ENCODE measurements at places on chromosomes 2 and 18.
A peak's percentile ranks its signal among the peaks of the same experiment; 100 is the strongest.

GRCh38 chr2:97708048-97708380, 5.4 kb upstream of the ZAP70 start:
- no peak for DNase-seq

DNA sequence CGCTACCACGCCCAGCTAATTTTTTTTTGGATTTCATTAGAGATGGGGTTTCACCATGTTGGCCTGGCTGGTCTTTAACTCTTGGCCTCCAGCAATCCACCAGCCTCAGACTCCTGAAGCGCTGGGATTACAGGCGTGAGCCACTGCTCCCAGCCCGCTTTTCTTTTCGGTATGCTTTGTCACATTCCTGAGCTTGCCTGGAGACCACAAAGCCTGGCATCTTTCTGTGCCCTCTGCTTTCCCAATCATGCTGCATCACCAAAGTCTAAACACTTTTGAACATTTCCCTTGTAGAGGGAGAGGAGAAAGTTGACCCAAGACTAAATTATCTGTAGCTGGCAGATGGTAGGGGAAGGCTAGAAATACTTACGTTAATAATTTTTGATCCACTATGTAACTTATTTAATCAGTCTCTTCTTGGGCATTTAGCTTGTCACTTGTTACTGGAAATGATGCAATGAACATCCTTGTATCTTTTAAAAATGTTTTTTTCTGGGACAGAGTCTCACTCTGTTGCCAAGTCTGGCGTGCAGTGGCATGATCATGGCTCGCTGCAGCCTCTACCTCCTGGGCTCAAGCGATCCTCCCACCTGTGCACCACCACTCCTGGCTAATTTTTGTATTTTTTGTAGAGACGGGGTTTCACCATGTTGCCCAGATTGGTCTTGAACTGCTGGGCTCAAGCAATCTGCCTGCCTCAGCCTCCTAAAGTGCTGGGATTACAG, 2.7 kb upstream of the NPC1 start:
- DNase-seq, result peak; percentile 54

DNA sequence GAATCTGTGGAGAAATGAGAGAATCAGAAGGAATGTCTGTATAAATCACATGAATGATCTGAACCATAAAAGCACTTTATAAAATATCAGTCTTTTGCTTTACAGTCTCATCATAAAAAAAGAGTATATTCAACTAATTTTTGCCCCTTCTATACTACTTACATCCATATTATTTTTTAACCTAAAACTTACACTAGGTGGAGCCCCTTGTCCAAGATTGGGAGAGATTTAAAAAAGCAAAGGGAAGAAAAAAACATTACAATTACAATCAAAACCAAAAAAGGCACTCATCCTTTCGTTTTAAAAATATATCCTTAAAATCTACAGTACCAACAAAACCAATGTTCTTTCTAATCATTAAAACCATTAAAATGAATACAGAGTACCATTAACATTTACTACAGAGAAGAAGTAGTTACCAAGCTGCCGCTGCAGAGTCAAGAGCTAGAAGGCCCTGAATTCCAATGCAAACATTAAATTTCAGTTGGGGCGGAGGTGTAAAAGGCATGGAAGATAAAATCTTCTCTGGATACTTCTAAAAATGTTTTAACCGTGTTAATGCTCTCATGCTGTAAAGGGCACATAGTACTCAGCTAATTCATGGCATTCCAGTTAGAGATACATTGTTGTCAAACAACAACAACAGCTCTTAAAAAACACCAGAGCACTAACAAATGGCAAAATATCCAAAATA, 56.7 kb upstream of the EPB41L3 start:
- DNase-seq, result peak; percentile 55

DNA sequence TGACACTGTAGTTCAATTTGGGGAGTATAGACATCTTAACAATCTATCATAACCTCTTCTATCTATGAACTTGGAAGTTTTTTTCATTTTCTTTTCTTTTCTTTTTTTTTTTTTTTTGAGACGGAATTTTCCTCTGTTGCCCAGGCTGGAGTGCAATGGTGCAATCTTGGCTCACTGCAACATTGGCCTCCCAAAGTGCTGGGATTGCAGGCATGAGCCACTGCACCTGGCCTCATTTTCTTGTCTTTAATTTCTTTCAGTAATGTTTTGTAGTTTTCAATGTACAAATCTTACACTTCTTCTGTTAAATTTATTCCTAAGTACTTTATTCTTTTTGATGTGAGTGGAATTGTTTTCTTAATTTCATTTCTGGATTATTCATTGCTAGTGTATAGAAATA, 14.6 kb downstream of the ASAP2 start:
- DNase-seq, result peak; percentile 47

GRCh38 chr18:73717570-73717969, 430.1 kb downstream of the FBXO15 start:
- peak; percentile 68 for DNase-seq

DNA sequence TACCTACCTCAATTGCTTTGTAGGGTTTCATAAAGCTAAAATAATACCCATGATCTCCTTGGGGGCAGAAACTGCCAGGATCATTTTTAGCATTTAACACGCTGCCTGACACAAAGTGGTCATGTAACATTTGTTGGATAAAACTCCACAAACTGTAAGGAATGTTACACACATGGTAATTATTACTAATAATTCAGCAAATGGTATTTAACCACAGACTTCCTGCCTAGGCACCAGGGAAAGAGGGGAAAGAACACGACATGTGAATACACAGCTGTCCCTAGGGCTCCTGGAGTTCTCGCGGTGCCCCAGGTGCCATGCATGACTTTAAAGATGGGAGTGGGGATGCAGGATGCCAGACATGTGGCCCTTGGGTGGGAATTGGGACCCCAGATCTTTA, 43.5 kb downstream of the ASAP2 start:
- DNase-seq, result no peak

DNA sequence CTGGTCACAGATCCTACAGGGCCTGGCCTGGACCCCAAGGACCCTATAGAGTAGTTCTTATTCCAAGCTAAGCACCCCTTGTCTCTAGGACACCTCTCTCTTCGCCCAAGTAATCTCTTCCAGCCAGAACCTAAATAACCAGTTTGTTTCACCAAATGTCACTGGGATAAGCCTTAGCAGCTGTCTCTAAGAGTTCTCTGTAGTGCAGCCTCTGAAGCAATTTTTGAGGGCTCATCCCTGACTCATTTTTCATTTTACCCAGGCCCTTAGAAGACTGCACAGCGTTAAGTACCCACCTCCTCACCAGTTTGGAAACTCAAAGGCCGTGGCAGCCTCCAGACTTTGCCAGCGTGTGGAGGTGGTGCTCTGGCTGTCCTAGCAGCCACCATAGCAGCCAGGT, 290.1 kb upstream of the SIX2 start:
- no peak for DNase-seq

- DNase-seq, result no peak
These were observed 980.1 kb upstream of the POU3F3 start for GRCh38 chr2:103873716-103874351.

DNA sequence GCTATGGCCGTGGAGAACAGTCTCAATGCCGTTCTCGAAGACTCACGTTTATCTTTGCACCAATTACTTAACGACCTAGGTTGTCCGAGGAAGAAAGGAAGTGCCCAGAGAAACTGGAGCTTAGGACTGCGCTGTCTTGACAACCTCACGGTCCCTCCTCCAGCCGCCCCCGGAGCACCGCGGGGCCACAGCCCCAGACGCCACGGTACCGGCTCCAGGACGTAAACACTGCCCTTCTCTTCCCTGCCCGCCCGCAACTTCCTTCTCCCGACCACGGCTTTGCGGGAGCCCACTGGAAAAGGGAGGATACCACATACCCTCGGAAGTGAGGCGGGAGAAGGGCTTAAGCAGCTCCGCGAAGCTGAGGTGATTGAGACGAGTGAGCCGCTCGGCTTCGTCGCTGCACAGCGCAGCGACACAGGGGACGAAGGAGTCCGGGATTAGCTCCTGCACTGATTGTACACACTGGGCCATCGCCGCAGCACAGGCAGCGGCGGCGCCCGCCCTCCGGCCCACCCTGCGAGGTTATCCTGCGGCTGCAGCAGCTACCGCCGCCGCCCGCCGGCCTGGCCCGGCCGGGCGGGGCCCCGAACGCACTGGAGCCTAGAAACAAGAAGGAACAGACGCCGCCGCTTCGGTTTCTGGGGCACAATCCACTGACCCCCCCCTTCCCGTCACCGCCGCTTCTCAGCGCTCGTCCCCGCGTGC, 483 bp downstream of the TRAPPC8 start:
- DNase-seq, result peak; percentile 54

DNA sequence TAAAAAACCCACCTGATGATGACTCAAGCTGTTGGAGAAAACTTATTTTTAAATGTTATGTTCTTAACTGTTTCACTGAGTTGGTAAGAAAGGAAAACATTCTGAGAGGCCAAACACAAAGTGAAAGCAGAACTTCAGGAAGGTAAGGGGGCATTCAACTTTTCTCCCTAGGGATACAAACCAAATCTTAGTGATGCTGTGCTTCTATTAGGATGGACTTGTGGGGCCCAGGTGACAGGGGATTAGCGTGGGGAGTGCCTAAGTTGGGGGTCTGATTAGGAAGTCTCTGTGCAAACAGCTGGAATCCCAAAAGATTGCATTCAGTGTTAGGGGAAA, 18.5 kb downstream of the PDCL3 start:
- no peak for DNase-seq

- no peak for DNase-seq
These were observed 52.5 kb downstream of the SERTAD2 start for GRCh38 chr2:64601034-64601754.

DNA sequence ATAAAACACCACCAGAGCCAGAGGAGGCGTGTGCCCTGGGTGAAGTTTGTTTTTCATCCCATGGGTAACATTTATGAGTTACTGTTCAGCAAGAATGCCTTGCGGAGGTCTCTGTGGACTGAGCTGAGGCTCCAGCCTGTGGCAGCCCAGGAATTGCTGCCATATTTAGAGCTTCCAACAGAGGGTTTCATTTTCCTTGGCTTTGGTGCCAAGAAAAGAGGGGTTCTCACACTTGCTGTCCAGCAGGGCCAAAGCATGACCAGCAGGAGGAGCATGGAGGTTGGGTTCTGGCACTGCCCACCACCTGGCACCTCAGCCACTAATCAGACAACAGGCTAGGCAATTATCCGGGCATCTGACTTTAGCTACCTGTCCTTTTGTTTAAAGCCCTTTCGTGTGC, 36.7 kb downstream of the EPAS1 start:
- no peak for DNase-seq

GRCh38 chr2:54750040-54750439, 26.6 kb downstream of the EML6 start:
- no peak for DNase-seq

- no peak for DNase-seq
These were observed 6.8 kb downstream of the ESCO1 start for GRCh38 chr18:21593540-21594257.

DNA sequence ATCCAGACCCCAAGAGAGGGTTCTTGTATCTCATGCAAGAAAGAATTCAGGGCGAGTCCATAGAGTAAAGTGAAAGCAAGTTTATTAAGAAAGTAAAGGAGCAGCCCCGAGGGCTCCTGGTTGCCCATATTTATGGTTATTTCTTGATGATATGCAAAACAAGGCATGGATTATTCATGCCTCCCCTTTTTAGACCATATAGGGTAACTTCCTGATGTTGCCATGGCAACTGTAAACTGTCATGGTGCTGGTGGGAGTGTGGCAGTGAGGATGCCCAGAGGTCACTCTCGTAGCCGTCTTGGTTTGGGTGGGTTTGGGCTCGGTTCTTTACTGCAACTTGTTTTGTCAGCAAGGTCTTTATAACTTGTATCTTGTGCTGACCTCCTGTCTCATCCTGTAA, 750.2 kb upstream of the FANCL start:
- DNase-seq, result no peak

Data from cardiac fibroblast (primary cell).